ENCODE measurements at places on chromosomes 4 and X.

DNA sequence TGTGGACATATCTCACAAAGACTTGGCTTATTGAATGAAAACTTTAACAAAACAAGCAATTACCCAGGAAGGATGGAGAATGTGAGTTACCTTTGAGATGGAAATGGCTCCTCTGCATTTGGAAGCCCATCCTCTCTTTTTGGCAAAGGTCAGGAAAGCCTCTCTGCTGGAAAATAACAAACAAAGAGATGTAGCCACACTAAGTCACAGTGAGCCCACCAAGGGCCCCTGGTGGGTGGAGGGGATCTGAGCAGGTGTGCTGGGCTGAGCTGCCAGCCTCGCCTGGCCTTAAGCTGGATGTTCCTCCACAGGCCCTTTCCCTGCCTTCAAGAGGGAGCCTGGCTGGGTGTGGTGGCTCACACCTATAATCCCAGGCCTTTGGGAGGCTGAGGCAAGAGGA is 269.2 kb downstream of the HNRNPD start:
- DNase-seq = no peak

GRCh38 chrX:150164971-150165600 is 198.0 kb upstream of the MAMLD1 start:
- DNase-seq = no peak

DNA sequence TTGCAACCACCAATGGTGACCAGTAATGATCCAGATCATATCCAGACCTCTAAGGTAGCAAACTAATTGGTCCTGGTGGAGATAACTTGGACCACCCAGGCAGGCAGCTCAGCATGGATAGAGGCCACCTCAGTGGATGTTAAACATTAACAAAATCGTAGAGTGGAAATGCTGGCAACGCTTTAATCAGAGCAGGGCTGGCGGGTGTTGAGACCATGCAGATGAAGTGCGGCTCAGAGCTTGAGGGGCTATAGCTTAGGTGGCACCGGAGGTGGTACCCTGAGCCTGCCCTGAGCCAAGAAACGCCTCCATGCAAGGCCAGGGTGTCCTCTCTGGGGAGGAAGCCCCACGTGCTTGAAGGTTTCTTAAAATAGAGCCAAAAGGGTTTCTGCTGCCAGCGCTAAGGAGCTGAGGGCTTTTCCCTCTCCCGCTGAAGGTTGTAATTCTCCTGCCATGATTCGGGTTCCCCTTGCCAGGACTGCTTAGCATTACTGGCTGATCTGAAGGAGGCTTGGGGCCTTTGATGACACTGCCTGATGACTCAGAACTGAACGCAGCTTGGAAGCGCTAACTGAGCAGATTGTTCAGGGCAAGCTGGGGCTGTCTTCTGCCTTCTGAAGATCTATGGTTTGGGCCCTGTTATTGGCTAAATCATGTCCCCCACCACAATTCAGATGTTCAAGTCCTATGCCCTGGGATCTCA is 177.8 kb upstream of the ATP6AP2 start:
- peak; percentile 1 for DNase-seq

- DNase-seq = peak; percentile 74
These were observed 49.4 kb downstream of the RTL9 start for GRCh38 chrX:110407910-110408545.

DNA sequence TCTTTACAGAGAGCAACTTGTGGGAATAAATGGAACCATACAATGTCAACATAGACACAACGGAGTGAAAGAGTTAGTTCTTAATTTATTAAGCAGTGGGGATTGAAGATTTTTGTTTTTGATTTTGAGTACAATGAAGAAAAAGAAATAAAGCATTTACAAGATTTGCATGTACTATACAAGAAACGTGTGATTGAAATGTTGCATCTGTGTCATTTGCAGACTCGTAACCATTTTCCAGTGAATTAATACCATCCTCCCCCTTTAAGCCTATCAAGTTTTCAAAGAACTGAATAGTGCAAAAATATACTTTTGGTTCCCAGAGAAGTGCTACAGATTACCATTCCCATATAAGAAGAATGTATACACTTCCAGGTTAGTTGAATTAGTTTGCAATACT is 8.6 kb upstream of the KDR start:
- no peak for DNase-seq

- no peak for DNase-seq
These were observed 136.0 kb downstream of the NKX6-1 start for GRCh38 chr4:84362896-84363655.

DNA sequence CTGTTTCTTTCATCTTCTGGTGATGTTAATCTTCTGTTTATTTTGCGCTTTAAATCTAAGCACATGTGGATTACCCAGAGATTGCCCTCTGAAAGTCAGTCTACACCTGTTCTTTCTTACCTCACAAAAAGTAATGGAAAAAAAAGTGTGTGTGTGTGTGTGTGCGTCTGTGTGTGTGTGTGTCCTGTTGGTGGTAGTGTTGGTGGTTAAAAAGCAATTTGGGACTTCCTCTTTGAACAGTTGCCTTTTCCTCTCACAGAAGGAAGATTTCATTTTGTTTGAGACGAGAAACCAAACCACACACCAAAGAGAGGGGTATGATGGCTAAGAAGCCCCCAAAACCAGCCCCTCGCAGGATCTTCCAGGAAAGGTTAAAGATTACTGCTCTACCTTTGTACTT is at the start of gene STAP1:
Gene STAP1 (plus strand): TSS at position 235 of the 400 bp plus-strand sequence. CDS start 83 bp downstream, at position 318.
- DNase-seq = no peak

GRCh38 chrX:40097141-40097503 is 636 bp downstream of the BCOR start:
- DNase-seq = peak; percentile 14

DNA sequence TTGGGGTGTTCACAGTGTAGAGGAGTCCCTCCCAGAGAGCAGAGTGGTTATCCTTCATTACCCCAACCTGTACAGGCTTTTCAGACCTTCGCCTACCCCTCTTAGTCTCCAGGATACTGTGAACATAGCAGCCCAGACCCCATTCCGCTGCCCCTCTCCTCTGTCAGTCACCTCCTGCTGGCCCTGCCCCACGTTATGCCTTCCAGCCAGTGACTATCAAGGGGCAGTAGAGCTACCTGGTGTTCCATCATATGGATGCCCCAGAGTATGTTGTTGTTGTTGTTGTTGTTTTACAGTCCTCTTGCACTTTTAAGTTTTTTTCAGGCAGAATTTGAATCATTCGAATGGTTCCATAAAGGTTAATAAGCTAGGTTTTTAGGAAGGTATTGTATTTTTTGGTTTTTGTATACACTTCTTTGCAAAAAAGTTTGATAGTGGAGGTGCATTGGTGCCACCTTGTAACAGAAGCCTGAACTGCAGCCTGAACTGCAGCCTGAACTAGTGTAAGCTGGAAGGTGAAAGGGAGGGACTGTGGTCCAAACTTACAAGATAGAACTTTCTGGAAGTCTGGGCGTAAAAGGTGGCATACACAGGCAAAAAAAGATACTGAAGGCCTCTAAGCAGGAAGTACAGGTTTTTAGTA is 101.4 kb upstream of the RAB40AL start:
- peak; percentile 21 for DNase-seq
